ENCODE measurements at places on chromosomes 7 and 10. TPM values are rescaled to one million over a fixed set of nuclear protein-coding genes. Genes with fewer than 3 reads are reported as not detected.

DNA sequence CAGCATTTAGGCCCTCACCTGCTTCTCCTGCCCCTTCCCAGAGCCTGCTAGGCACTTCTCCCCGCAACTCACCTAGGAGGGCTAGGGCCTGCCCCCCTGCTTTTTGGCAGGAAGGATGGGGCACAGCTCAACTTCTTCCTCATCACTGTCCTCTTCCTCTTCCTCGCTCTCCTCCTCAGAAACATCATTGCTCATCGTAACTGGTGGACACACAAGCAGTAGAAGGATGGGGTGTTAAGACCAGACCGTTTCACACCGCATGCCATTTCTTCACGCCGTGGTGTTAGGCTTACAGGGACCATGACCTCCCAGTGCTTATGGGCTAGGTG is 1.6 kb downstream of the NPM3 start:
- no peak for DNase-seq

GRCh38 chr10:44066527-44067255 is 318.2 kb downstream of the CXCL12 start:
- no peak for DNase-seq

GRCh38 chr10:49679480-49679893 is at the start of gene C10orf53:
Gene C10orf53 (plus strand): TSS chr10:49679651. CDS start chr10:49679698, 47 bp downstream.
- DNase-seq: no peak

GRCh38 chr7:25636168-25636567 is 407.9 kb upstream of the NPVF start:
- DNase-seq: no peak

GRCh38 chr7:143217806-143218205 is 4.0 kb upstream of the TAS2R40 start:
- no peak for DNase-seq

DNA sequence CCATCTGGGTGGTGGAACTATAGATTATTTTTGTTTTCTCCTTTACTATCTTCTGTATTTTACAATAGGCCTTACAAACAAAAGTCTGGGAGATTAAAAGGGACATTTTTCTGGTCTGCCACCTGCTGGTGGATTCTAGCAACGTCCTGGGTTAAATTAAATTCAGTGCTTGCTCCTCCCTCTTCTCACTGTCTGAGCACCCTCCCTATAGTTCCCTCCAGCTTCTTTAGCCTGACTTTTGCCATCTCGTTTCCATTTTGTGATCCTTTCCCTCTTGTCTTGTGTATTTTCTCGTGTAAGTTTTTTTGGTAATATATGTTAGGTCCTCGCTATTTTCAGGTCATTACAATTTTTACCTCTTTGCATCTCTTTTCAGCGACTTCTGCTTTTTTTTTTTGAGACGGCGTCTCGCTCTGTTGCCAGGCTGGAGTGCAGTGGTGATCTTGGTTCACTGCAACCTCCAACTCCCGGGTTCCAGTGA is 16.1 kb downstream of the ANKRD16 start:
- DNase-seq: no peak

DNA sequence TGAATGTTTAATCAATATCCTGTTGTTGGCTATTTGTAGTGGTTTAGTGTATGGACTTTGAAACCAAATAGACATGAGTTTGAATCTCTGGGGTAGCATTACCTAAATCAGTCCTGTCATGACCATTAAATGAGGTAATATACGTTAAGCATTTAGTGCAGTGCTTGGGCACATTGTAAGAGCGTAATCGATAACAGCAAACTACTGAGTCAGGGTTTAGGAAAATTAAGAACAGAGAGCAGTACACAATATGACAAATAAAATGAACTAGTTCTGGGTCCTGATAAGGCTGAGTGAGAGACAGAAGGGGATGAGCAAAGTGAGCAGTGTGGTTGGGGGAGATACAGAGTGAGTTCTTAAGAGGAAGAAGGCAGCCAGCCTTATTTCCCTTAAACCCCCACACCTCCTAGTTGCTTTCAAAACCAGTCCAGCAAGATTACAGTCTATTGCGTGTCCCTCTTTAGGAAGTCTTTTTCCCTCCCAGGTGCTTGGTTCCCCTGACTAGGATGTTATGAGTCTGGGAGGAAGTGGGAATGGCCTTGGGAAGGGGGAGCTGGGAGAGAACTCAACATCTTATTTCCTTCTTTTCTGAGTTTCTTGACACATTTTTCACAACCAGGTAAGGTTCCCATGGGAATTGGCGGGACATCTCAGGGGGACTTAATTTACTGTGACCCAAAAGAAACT is 171.0 kb downstream of the SND1 start:
- no peak for DNase-seq

DNA sequence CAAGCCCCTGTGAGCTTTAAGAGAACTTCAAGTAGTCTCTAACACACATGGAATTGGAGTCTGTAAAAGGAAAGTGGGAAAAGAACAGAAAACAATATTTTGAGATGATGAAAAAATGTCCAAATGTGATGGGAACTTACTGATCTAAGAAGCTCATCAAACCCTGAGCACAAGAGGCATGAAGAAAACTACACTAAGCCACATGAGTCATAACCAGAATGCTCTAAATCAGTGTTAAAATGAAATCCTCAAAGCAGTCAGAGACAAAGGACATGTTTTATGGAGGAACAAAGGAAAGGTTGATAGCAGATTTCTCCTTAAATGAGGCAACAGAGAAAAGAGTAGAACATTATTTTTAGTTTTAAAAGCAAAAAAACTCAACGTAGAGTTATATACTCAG is 37.2 kb downstream of the ZNF33A start:
- DNase-seq: no peak

- no peak for DNase-seq
Measured at GRCh38 chr10:98195120-98195519, 60.7 kb downstream of the R3HCC1L start.

DNA sequence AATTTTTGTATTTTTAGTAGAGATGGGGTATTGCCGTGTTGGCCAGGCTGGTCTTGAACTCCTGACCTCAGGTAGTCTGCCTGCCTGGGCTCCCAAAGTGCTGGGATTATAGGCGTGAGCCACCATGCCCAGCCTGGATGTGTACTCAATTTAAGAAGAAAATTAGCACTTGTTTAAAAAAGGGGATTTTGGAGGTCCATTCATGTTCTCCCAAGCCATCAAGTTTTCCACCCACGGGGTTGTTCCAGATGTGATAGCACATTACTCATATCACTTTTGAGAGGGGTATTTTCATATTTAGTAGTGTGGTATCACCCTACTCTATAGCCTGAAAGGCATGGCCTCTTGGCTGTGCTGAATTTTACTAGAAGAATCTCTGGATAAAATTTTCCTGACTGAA is 10.5 kb upstream of the SLC26A3 start:
- no peak for DNase-seq

DNA sequence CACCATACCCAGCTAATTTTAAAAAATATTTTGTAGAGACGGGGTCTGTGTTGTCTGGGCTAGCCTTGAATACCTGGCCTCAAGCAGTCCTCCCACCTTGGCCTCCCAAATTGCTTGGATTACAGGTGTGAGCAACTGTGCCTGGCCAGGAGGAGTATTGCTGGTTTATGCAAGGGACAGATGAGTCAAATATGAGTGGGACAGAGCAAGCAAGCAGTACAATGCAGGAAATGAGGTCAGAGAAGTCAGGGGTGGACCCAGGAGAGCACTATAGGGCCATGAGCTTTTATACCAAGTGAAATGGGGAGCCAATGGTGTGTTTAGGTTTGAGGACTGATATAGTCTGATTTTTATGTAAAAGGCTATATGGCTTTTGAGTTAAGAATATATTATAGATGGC is 6.3 kb downstream of the TSPAN13 start:
- DNase-seq: no peak

DNA sequence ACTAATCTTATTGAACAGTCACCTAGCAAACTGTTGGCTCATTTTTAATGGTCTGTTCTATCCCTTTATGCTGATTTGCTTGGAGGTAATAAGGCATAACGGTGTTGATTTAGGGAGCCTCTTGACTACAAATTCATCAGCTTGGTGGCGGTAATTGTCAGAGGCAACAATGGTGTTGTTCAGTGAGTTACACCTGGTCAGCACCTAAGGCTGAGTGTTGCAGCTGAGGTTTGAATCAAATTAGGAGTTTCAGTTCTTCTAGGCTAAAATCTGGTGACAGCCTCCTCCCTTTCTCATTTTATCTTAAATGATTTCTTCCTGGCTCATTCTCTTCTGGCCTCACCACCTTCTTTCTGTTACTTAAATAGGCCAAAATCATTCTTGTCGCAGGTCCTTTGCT is 42.3 kb upstream of the SP8 start:
- no peak for DNase-seq

- DNase-seq: peak; percentile 92
Measured at GRCh38 chr10:73879296-73880173, 5.2 kb upstream of the CAMK2G start.

GRCh38 chr10:114855776-114856543 is 34.4 kb downstream of the FHIP2A start:
- DNase-seq: no peak

GRCh38 chr7:26782501-26782900 is 81.9 kb downstream of the SKAP2 start:
- no peak for DNase-seq

DNA sequence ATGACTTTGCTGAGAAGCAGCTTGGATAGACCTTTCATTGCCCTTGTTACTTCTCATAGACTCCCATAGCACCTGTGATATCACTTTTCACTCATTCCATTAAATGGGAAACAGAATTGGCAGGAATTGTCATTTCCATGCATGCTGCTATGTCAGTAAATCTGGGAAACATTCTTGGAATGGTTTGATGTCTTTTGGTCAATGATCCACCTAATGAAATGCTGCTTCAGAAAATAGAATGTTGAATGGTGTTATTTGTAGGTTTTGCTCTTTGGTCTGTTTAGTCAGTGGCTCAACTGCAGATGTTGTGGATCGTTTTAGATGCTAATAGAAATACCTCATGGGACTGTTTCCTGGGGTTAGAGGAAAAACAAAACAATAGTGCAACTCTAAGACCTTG is 127.8 kb downstream of the PLPP4 start:
- DNase-seq: no peak

GRCh38 chr7:23893176-23893941 is 183.3 kb downstream of the STK31 start:
- no peak for DNase-seq

DNA sequence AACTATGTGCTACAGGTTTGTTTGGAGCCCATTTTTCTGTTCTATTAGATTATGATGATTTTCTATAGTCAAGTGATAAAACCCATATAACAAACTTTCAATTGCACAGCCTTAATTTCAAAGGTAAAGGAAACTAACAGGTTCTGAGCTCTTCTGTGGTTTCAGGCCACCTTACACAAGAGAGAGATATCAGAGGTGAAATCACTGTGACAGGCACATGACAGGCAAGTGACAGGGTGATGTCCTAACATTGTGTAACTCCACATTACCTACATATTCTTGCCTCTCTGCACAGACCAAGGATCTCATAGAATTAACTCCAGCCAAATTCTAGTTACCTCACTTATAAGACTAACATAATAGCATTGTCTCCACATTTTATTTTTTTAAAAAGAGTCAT is 35.0 kb downstream of the ZNF22 start:
- DNase-seq: no peak

GRCh38 chr7:144738708-144739314 is 97.0 kb downstream of the TPK1 start:
- no peak for DNase-seq

GRCh38 chr10:130615457-130615856 is 479.3 kb downstream of the GLRX3 start:
- no peak for DNase-seq

GRCh38 chr10:84214046-84214572 is 11.2 kb downstream of the LRIT2 start:
- no peak for DNase-seq

GRCh38 chr7:17139081-17139480 is 159.4 kb upstream of the AHR start:
- no peak for DNase-seq

DNA sequence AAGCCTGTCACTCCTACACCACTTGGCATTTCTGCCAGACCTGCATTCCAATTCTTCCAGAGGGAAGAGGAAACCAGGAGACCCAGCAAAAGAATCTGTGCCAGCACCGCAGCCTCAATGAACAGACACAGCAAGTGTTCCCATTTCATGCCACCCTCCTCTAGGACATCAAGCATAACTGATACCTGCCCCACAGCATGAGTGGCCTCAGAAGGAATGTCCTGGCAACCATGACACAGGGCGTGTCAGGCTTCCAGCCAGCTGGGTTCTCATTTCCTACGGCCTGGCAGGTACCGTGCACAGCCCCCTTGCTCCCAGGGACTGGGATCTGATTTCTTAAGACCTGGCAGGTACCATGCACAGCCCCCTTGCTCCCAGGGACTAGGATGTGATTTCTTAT is 7.8 kb downstream of the MAD1L1 start:
- no peak for DNase-seq

GRCh38 chr7:121605317-121605680 is 209.2 kb upstream of the FAM3C start:
- no peak for DNase-seq

GRCh38 chr10:100730725-100731406 is 14.5 kb upstream of the PAX2 start:
- no peak for DNase-seq

- no peak for DNase-seq
Measured at GRCh38 chr7:96471606-96472005, 149.7 kb upstream of the SLC25A13 start.

GRCh38 chr10:44300666-44301649 is 83.9 kb downstream of the CXCL12 start:
- peak; percentile 52 for DNase-seq

The CLCN1 gene
- 0.08 TPM for total RNA-seq

The LDB3 gene
- 1,375 TPM for total RNA-seq

The SCART1 gene
- total RNA-seq: 0.51 TPM

The C7orf57 gene
- not detected for total RNA-seq

The MRPS17 gene
- total RNA-seq: 21.0 TPM

The SSC4D gene
- total RNA-seq: 0.97 TPM

The PLPP4 gene
- not detected for total RNA-seq

The TCF7L2 gene
- 9.4 TPM for total RNA-seq

The SPDYE2B gene
- total RNA-seq: not detected

The TSPAN13 gene
- total RNA-seq: 14.8 TPM

The LEP gene
- total RNA-seq: 0.86 TPM

The RNF148 gene
- 0.22 TPM for total RNA-seq

The HMX2 gene
- total RNA-seq: not detected

The GNAT3 gene
- not detected for total RNA-seq

The LIPJ gene
- not detected for total RNA-seq

The ZNF138 gene
- total RNA-seq: 4.8 TPM

The CDC14C gene
- not detected for total RNA-seq

The POT1 gene
- total RNA-seq: 13.4 TPM

The PLCE1 gene
- 3.3 TPM for total RNA-seq

The SH2D4B gene
- total RNA-seq: not detected

The DLX6 gene
- not detected for total RNA-seq
